ENCODE measurements at places on chromosomes 12 and 14.

GRCh38 chr12:131116468-131117117 is 162.9 kb downstream of the ADGRD1 start:
- no peak for DNase-seq

DNA sequence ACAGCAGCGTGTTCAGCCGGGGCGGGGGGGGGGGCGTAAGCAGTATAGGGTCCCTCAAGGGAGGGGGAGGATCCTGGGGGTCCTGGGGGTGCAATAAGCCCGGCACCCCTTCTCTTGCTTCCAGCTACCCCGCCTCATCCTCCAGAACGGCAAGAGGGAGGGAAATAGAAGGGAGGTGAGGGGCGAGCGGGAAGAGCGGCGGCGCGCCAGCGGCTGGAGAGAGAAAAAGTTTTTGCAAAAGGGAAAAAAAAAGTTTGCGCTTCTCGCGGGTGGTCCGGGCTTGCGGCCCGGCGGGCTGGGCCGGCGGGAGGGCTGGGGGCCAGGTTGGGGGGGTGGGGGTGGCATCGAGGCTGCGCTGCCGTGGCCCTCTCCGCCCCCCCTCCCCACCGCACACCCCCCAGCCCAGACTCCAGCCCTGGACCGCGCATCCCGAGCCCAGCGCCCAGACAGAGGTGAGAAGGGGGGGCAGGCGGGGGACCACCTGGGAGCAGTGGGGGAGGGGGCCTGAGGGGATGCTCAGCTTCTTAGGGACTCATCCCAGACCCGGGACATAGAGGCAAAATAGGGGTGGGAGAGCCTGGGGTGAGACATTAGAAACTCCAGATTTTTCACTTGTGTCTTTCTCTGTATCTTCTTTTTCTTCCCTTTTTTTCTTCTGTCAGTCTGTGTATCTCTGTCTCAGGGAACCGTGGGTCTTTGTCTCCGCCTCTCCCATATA is at the start of gene GLI1:
Gene GLI1 (plus strand): TSS at position 36 of the 718 bp plus-strand sequence. CDS start 3,907 bp downstream, outside the sequence.
- DNase-seq, result no peak

DNA sequence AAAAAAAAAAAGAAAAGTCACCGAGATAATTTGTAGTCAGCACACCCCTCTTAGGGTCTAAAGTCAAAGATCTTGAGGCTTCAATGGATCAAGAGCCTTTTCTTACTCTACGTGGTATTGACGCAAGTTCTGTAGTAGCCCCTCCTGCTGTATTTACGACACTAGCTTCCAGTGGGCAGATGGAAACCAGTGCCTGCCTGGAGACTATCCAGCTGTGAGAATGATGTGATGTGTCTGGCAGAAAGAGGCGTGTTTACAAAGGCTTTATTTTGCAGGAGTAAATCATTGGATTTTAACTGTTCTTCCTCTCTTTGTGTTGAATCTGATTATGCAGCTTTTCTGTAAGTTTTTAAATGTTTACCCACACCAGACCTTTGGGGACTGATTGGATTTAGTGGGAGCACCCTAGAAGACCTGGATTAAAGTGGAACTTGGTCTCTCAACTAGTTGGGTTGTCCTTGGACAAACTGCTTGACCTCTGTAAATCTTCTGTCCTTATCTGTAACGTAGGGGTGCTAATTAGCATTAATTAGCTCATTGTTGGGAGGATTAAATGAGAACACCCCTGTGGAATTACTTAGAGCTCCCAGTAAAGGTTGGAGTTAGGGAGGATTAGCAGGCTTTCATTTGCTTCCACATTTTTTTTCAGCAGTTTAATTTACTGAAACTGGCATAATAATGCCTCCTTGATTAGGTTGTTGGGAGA is 72.4 kb downstream of the RASSF3 start:
- no peak for DNase-seq

DNA sequence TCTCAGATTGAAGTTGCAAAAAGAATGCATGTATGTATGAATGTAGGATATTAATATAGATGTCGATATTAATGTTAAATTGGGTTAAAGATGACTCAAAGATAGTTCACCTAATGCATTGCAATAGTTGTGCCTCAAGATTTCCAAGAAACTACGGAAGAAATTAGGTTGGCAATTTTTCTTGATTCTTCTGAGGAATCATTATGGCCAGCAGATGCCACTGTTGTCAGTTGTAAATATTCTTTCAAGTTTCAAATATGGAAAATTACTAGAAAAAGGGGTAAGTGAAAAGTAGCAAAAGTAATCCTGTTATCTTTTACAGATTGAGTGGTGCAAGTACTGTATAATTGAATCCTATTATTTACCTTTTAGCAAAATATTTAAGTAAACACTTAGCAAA is 202.1 kb downstream of the ADAMTS20 start:
- DNase-seq, result no peak

DNA sequence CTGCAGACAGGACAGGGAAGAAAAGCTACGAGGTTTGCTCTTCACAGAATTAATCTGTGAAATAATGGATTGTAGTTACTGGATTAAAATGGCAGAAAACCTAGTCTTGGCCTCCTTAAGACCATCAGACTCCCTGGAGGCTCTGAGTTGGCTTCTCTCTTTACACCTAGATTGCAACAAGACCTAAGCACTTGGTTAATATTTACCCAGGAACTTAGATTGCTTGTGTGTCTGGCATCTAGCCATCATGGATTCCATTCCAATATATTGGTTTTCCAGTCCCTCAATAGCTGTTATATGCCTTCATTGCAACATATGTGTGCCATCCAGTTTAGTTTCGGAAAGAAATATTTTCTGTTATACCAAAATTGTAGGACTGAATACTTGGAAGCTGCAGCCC is 1.9 kb upstream of the GTF2A1 start:
- DNase-seq, result no peak

DNA sequence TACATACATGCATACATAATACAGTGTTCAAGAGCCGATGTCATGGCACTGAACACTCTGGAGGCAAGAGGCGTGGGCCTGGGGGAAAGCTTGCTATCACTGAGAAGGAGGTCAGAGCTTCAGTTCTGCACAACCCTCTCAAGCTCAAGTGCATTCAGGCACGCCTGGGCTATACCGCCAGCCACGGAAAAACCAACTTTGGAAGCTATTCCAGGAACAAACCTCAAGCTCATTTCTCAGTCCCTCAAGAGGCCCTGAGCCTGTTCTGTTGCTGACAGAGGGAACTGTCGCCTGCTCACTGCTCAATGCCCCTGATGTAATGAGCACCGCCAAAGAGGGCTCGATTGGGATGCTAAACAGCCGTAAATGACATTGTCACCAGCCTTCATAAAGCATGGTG is 9.2 kb downstream of the NOS1 start:
- no peak for DNase-seq

- no peak for DNase-seq
Measured at GRCh38 chr12:94793191-94793595, 142.8 kb upstream of the TMCC3 start.

- DNase-seq, result no peak
Measured at GRCh38 chr14:77303417-77304156, 17.1 kb downstream of the POMT2 start.

DNA sequence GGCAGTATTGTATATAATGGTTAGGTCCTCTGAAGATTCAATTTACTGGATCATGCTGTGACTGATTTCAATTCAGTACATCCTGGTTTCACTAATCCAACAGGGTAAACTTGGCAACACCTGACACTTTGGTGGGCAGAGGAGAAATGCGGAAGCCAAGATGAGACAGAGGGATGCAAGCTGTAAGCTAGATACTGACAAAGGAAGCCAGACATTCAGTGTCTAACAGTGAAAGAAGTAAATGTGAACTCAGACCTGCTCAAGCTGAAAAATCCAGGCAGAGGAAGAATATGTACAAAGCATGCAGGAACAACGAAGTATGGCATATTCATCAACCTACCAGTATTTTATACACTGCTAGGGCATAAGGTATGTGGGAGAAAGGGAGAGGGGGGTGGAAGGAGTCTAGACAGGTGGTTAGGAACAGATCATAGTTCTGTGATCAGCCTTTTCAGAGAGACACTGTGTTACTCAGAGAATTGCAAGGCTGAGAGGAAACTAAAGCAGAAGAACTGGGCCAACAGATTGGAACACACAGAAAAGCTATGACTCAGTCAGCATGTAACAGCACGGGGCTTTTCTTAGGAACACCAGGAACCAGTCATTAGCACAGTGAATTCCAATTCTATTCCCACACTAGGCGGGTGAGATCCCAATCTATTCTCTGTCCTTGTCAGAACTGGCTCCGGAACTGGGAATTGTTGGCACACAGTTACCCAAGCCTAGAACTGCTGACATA is 40.3 kb downstream of the NELL2 start:
- DNase-seq, result no peak

DNA sequence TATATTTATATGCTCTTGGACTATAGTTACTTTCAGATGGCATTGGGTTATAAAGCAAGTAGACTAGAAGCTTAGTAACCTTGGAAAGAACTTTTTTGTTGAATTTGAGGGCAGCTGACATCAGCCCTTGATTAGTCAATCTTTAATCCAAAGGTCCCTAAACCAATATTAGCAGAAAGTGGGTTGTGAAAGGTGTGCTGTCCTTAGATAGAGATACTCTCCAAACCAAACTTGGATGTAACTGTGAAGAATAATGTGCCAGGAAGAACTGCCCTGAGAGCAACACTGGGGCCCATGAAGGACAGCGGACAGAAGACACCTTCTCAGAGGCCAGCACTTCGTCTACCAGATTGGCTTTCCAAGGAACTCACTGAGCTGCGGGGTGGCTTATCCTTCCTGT is 10.6 kb downstream of the CD163 start:
- DNase-seq, result no peak

DNA sequence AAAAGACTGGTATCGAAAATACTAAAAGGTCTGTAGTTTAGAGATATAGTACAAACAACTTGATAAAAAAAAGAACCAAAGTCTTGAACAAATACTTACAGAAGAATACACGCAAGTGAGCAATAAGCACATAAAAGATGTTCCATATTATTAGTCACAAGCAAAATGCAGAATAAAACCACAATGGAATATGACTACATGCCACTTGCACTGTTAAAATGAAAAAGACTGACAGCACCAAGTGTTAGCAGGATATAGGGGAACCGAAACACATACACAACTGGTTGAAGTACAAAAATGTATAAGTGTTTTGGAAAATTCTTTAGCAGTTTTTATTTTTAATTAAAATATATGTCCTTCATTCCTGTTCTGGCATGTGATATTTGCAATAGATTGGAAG is 3.6 kb downstream of the CLEC2A start:
- DNase-seq, result no peak

GRCh38 chr12:81759190-81760051 is at the start of gene PPFIA2:
Gene PPFIA2, minus strand, starts transcription at chr12:81759350.
- DNase-seq, result no peak

- DNase-seq, result no peak
Measured at GRCh38 chr12:73110816-73111215, 838.6 kb downstream of the TRHDE start.

DNA sequence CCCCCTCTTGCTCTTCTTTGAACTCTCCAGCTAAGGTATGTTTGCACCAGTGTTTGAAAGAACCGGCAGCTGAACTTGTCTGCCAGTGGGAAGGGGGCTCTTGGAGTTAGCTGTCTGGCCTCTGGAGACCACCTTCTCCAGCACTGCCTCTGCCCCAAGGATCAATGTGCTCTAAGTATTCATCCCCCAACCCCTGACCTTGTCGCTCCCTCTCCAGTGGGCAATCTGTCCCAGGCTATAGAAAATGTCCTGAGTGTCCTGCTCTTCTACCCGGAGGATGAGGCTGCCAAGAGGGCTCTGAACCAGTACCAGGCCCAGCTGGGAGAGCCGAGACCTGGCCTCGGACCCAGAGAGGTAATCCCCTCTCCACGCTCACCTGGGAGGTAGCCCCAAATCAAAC is 2.8 kb downstream of the P3H3 start:
- DNase-seq, result no peak

- no peak for DNase-seq
Measured at GRCh38 chr12:121300083-121300819, 3.7 kb upstream of the CAMKK2 start.

GRCh38 chr12:91852634-91853033 is 293.0 kb downstream of the BTG1 start:
- no peak for DNase-seq

DNA sequence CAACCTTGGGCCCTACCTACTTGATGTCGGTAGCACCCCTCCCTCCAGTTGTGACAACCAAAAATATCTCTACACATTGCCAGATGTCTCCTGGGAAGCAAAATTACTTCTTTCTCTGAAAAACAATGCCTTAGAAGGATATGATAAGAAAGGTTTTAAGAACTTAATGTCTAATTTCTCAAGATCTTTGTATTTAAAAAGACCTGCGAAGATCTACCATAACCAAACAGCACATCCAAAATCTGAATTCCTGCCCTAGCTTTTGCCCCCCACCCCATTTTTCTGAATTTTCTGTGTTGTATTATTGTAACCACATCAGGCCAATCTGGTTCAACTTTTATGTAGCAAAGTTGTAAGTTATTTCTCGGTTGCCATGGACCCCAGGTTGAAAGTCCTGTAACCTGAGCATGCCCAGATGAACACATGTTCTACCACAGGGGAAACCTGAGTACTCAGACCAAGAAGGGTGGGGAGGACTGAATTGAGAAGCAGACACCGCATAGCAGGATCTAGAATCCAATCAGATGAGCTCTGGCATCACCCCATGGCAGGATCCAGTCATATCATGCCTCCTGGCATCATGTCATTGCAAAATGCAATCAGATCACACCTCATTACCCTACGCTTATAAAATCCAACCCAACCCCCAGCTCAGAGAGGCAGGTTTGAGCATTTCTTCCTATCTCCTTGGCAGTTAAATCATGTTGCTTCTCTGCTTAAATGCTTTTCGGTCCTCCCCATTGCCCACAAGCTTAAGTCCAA is 8.7 kb downstream of the TMEM253 start:
- no peak for DNase-seq

DNA sequence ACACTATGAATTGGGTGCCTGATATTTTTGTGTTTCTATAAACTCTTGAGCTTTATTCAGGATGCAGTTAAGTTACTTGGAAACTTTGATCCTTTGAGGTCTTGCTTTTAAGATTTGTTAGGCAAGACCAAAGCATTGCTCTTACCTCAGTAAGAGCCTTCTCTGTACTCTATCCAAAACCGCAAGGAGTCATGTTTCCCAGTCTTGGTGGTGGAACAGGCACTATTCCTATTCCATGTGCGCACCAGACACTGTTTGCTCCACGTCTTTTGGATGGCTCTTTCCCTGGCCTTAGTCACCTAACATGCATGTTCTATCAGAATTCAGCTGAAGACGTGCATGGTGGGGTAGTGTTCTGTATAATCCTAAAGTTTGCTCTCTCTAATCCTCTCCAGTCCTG is 23.5 kb downstream of the CSRP2 start:
- no peak for DNase-seq

- no peak for DNase-seq
Measured at GRCh38 chr12:132116709-132117557, 27.2 kb downstream of the DDX51 start.

GRCh38 chr12:111825509-111825908 is 16.5 kb upstream of the MAPKAPK5 start:
- DNase-seq, result no peak

- no peak for DNase-seq
Measured at GRCh38 chr14:97104029-97104428, 306.8 kb downstream of the VRK1 start.
